Activated CD4-positive, alpha-beta T cell treated with anti-CD3 and anti-CD28 coated beads, Interleukin-2, amount 50 U/mL, for 4 hours (primary cell): ENCODE measurements at places on chromosomes 2 and 18.

- DNase-seq = no peak
These were observed 32.0 kb upstream of the ARL5A start for GRCh38 chr2:151860210-151860609.

GRCh38 chr2:2708575-2709430, 377.7 kb upstream of the MYT1L start:
- no peak for DNase-seq

DNA sequence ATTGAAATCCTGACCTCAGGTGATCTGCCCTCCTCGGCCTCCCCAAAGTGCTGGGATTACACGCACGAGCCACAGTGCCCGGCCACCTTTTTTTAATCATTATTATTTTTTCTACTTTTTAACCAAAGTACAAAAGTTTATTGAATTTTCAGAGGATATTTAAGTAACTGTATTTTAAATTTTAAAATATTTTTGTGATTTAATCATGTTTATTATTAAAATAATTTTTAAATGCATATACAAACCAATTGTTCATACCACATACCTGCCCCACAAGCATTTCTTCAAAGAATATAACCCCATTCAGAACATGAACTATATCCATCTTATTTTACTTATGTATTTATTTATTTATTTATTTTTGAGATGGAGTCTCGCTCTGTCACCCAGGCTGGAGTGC, 163.6 kb upstream of the MAP2 start:
- DNase-seq = no peak

DNA sequence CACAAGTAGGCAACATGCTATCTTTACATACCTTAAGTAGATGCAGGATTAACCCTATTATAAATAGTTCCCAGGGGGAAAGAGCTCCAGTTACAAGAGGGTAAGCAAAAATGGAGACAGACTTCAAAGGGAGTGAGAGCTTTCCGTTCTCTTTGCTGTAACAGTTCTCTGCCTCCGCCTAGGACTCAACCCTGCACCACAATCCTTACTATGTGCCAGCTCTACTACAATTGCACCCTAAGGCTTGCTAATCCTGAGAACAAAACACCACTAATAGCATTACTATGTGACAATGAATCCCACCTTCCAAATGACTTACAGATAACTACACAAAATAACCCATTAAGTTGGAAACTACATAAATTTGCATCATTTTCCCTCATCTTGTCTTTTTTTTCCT, 7.7 kb downstream of the ZBTB14 start:
- no peak for DNase-seq

DNA sequence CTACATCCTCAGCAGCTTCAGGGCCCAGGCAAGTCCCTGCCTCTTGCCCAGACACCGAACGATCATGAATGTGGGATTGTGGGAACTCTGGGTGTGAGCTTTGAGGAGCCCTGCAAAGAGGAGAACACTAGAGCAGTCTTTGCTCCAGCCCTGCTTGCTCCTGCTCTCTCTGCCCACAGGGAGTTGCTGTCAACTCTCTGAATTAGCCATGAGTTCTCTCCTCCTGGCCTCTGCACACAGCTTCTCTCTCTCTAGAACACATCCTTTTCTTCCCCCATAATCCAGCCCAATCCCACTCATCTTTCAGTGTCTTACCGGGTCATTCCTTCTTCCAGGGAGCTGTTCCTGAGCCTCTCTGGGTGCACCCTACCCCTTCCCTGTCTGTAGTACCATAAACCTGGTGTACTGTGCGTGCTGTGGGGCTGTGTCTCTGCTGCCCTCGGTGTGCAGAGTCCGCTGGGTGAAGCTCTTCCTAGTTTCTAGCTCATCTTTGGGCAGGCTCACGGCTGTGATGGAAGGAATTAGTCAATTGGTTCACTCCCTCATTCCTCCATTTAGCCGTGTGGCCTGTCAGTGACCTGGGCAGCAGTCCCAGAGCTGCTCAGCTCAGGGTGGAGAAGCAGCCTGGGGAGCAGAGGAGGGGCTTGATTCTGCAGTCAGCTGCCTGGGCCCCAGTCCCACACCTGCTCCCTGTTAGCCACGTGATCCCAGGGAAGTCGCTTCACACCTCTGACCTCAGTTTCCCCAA, 132.9 kb upstream of the HDAC4 start:
- DNase-seq = no peak
